ENCODE measurements at places on chromosomes 1 and 21. TPM values are rescaled to one million over a fixed set of nuclear protein-coding genes. Genes with fewer than 3 reads are reported as not detected.

Gene TIE1
- total RNA-seq = not detected

Gene CHIA
- not detected for total RNA-seq

Gene NCAM2
- total RNA-seq = 0.18 TPM

Gene MRPS15
- 108 TPM for total RNA-seq

Gene IL23R
- not detected for total RNA-seq

Gene CR1L
- total RNA-seq = not detected

Gene DYRK3
- 0.93 TPM for total RNA-seq

Gene TAF1A
- 17.1 TPM for total RNA-seq
